ENCODE measurements at places on chromosomes 12 and 14. TPM values are rescaled to one million over a fixed set of nuclear protein-coding genes. Genes with fewer than 3 reads are reported as not detected.
A peak's percentile ranks its signal among the peaks of the same experiment; 100 is the strongest.

The SCNN1A gene
- 12.7 TPM for total RNA-seq

The GPR84 gene
- total RNA-seq, result 1.4 TPM

The C1R gene
- 439 TPM for total RNA-seq

GRCh38 chr14:96649327-96649601, 147.1 kb downstream of the PAPOLA start:
- no peaks in the 10 kb centered on the region for H3K4me1 ChIP-seq
- H3K36me3 ChIP-seq, result no peaks in the 10 kb centered on the region
- H3K4me3 ChIP-seq, result no peak overlapping the region
- no peak overlapping the region for H3K27ac ChIP-seq
- DNase-seq, result no peak

The RIPK3 gene
- 3.2 TPM for total RNA-seq

The LTBR gene
- total RNA-seq, result 158 TPM

DNA sequence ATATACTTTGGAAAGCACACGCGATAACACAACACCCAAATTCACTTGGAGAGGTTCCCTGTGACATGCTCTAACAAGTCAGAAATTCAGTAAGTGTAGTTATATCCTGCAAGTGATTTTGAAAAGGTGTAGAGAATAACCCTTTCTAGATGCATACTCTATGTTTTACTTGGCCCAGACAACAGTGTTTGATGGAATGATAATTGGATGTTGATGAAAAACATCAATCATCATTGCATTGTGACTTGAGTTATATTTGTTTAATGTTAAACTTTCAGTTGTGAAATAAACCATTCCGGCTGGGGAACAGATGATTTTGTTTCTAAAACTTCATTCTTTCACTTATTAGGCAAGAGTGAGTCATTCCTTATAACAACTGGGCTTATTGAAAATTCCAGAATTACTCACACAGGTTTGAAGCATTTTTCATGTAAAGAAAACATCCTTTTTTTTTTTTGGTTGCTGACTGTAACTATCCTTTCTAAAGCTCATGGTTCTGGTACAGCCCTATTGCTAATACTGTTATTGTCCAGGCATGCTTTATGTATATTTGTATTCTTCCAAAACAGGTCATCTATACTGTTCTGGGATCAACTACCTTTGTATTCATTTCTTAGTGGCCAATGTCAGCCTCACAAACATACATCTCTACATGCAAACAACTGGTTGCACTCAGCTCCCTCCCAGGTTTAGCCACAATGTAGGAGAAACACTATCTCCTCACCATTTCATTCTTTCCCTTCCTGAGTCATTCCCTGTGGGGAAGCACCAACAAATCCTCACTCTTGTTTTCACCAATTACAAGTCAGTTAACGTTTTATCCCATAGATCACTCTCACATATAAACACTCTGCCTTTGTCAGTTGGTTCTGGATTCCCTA, 121.2 kb upstream of the LRIG3 start:
- no peak overlapping the region for H3K27ac ChIP-seq
- H3K36me3 ChIP-seq, result no peaks in the 10 kb centered on the region
- H3K4me1 ChIP-seq, result no peaks in the 10 kb centered on the region
- no peaks in the 10 kb centered on the region for H3K27me3 ChIP-seq

DNA sequence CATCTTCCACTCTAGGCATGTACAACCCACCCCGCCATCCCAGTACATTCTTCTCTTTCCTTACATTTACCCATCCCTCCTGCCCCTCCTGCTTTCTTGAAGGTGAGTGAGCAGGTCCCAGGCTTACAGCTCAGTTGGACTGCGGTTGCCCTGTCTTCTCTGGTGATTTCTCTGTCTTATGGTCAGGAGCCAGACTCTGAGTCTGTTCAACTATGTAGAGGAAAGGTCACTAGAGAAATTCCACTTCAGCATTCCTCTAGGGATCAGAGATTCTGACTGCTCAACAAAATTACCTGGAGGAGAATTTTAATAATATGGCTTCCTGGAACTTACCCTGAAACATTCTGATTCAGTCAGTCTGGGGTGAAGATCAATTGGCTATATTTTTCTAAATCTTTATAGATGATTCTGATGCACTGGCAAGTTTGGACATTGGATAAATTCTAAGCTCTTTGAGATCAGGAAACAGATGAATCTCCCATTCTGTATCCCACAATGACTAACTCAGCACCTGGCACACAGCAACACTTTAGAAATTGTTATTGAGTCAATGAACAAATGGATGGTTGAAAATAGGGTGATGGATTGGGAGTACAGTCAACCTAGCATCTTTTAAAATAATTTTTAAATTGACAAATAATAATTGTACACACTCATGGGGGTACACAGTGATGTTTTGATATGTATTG, 128.6 kb upstream of the HIF1A start:
- H3K27me3 ChIP-seq, result no peaks in the 10 kb centered on the region
- no peak overlapping the region for H3K4me3 ChIP-seq
- DNase-seq, result peak; percentile 21
- peaks cover 28% of the 10 kb centered on the region for H3K4me1 ChIP-seq
- H3K27ac ChIP-seq, result peak overlapping the region; percentile 65

GRCh38 chr14:75454963-75455546, 27.2 kb downstream of the JDP2 start:
- H3K36me3 ChIP-seq, result peaks cover under 1% of the 10 kb centered on the region
- no peak overlapping the region for H3K27ac ChIP-seq
- peak; percentile 79 for DNase-seq
- peaks cover 29% of the 10 kb centered on the region for H3K4me1 ChIP-seq

- no peak overlapping the region for H3K4me3 ChIP-seq
- no peaks in the 10 kb centered on the region for H3K4me1 ChIP-seq
- no peaks in the 10 kb centered on the region for H3K27me3 ChIP-seq
- H3K27ac ChIP-seq, result no peak overlapping the region
Observed at GRCh38 chr14:59022144-59022543, 166.3 kb upstream of the DAAM1 start.

GRCh38 chr12:54273981-54274380, 5.9 kb downstream of the CBX5 start:
- no peak for DNase-seq
- H3K4me1 ChIP-seq, result peaks cover 26% of the 10 kb centered on the region
- H3K27ac ChIP-seq, result no peak overlapping the region
- H3K36me3 ChIP-seq, result no peaks in the 10 kb centered on the region

The GLT1D1 gene
- total RNA-seq, result not detected

The ZC2HC1C gene
- total RNA-seq, result 6.7 TPM

The PNN gene
- 46.5 TPM for total RNA-seq

DNA sequence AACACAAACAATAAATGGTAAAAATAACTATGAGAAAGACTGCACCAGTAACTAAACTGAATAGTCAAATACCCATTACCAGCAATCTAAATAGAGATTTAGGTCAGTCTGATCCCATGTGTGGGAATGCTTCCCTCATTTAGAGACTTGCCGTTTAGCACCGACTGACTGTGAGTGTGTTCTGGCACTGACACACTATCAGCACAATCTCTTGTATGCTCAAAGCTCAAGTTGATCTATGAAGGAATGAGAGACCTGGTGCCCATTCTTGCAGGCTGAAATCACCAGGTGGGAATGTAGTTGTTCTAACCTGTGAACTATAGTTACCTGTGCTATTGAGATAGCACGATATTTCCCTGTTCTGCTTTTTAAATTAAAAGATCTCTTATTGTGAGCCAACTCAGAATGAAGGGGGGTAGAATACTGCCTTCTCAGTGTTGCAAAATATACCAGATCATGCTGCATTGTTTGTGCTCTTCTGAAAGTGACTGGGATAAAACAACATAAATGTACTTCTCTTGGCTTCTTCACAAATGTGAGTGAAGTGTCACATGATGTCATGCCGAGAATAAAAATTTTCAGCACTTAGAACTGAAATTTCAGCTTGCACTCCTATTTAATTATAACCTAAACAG, 99.6 kb downstream of the LIN7A start:
- no peak overlapping the region for H3K27ac ChIP-seq
- no peaks in the 10 kb centered on the region for H3K4me1 ChIP-seq
- DNase-seq, result no peak
- H3K27me3 ChIP-seq, result no peaks in the 10 kb centered on the region
- no peak overlapping the region for H3K4me3 ChIP-seq
- no peaks in the 10 kb centered on the region for H3K36me3 ChIP-seq

Data from adrenal gland (tissue), 19 donors.